ENCODE measurements at places on chromosomes 12 and 14.

DNA sequence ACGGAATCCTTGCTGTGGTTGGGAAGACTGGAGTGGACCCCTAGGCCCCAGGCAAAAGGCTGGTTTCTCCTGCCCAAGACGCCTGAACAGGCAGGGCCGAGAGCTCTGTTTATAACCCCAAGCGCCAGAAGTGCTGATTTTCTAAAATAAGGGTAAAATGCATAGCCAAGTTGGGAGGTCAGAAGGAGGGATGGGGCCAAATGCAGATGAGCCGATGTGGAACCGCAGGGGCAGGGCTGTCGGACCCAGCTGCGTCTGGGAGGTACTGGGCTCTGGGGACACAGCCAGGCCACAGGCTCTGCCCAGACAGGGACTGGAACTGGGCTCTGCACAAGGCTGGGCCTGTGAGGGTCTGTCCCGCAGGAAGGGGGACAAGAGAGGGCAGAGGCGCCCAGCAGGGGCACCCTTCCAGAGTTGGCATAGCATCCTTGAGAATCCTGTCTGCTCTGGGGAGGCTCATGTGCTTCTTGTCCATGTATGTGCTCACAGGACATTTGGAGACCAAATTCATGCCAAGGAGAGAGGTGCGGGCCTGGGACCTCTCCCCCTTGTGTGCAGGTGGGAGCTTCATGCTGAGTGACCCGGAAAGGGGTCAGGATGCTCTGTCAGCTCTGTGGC, 49.1 kb downstream of the JAG2 start:
- no peak for DNase-seq

DNA sequence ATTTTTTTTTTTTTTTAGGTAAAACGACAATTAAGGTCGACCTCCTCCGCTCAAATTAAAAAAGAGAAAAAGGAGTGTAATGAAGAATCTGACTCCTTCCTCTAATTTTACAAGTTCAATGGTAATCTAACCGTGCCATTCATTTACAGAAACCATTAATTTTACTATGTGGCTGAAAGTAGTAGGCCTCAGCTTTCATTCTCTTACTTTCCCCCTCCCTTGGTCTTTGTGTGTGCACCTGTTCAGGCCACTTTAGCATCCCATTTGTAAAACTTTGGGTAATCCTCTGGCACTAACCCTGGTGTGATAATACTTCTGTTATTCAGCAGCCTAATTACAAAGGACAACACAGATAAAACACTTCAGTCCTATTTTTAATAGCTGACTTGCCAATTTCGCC, 128.1 kb downstream of the ASCL1 start:
- no peak for DNase-seq

- no peak for DNase-seq
Observed at GRCh38 chr12:112304436-112304835, 77.8 kb downstream of the HECTD4 start.

DNA sequence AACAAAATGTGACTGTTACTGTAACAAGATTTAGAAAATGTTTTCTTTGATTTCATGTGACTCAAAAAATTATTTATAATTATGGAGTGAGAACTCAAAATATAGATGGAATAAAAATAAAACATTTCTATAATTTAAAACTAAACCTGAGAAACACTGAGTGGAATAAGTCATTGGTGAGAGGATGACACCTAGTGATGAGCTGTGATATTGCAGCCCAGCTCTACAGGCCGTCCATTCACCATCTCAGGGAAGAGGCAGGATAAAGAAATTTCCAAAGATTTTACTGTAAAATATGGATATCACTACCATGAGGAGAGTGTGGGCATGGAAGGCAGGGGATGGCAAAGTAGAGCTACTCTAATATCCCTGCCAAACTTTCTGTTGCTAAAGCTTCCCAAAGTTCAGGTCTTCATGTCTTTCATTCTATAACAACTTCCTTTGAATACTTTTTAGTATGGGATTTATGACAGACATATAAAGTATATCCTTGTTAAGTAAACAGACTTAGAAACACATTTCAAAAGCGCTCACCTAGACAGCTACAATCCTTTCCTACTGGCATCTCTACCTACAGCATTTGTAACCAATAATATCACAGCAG, 308.0 kb downstream of the ITPR2 start:
- peak; percentile 10 for DNase-seq

GRCh38 chr12:72747111-72747849, 475.1 kb downstream of the TRHDE start:
- no peak for DNase-seq

- peak; percentile 49 for DNase-seq
Observed at GRCh38 chr12:62210422-62210821, 49.8 kb upstream of the USP15 start.

GRCh38 chr12:89475203-89475990, 49.2 kb downstream of the GALNT4 start:
- no peak for DNase-seq

- DNase-seq: no peak
Observed at GRCh38 chr12:53378222-53378621, 1.8 kb upstream of the SP1 start.

DNA sequence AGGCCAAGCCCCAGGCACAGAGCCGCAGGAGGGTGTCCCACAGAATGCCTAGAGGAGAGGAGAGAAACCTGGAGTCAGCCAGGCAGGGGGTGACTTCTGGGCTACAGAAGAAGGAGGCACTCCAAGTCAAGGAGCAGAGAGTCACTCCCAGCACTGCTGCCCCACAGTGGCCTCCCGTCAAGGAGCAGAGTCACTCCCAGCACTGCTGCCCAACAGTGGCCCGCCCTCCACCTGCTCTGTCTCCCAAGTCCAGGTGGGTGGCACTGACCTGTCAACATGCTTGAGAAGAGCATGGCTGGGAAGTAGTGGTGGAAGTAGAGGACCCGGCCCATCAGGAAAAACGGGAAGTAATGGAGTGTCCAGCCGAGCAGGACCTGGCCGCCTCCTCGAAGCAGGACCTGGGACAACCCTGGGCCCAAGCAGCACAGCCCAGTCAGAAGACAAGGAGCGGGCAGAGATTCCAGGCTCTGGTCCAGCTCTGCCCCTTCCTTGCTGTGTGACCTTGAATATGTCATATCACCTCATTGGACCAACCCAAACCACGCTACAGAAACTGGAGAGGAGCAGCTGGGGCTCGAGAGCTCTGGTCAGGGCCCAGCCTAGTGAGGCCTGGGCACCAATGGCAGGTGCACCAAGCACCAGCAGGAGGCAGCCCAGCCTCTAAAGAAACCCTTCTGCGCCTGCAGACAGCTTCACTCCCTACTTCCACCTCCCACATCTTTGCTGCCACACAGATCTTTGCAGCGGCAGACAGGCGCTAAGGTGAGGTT, 7.6 kb upstream of the NGB start:
- no peak for DNase-seq

DNA sequence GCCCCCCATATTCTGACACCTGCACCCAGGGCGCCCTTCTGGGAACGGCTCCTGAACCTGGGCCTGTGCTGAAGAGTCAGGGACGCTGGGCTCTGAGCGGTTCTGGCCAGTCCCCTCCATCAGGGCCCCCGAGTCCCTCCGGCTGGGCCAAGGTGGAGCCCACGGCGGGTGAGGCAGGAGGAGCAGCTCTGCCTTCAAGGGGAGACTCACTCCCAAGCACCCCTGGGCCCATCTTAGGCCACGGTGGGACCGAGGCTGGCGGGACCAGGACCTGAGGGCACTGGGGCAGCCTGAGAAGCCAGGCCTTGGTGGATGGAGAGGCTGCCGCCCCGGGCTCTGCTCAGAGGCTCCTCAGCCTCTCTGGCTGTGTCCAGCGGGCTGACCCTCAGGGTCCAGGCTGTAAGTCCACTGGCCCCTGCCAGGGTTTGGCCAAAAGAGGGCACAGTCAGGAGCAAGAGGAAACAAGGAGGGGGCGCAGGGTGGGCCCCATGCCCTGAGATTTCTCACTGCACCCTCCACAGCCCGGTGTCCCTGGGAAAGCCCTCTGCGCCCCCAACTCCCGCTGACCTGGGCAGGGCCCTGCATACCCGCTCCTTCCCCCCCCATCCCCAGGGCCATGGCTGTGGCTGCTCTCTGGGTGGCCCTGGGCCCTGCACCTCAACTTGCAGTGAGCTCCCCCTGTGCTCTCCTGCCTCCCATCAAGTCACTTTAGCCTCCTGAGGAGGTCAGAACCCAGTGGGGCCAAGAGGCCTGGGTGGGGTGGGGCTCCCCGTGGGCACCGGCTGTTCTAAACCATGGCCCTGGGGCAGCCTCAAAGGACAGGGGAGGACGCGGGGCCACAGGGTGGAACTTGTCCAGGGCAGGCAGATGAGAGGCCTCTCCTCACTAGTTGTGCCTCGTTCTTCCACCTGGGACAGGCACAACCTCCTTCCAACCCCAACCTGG, 266.4 kb upstream of the SFSWAP start:
- DNase-seq: no peak

- DNase-seq: no peak
Observed at GRCh38 chr12:12796928-12797793, 11.7 kb downstream of the APOLD1 start.

- DNase-seq: no peak
Observed at GRCh38 chr12:113921430-113921829, 44.7 kb downstream of the RBM19 start.

DNA sequence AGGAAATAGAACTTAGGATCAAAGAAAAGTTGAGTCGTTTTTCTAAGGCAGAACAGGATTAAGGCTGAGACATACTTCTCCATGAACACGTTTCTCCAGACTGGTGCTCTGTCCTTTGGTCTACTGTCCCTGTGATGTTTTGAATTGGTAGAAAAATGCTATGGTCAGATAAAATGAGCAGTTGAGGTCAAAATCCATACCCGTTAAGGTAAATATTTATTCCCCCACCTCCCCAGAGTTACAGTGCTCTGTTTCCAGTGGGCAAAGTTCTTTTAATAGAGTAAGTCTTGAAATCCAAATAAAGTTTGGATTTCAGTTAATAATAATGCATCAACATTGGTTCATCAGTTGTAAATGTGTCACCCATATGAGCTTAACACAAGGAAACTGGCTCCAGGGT, 74.5 kb downstream of the PTHLH start:
- no peak for DNase-seq

- DNase-seq: no peak
Observed at GRCh38 chr12:19596434-19597166, 157.3 kb downstream of the AEBP2 start.

- DNase-seq: no peak
Observed at GRCh38 chr14:88910386-88910785, 85.9 kb downstream of the TTC8 start.

DNA sequence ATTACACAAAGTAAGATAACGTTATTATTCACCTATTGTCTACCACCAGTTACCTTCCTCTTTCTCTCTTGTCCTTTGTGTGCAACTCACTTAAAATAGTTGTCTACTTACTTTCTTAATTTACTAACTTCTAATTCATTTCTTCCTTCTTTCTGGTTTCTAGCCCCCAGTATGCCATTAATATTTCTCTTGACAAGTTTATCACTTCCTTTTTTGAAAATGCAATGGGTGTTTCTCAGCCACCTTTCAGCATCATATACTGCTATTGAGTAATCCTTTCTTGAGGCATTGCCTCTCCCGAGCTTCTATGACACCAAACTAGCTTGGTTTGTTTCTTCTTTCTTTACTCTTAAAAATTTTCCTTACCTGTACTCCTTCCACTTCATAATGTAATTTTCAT, 633.6 kb downstream of the TMTC2 start:
- DNase-seq: no peak

GRCh38 chr14:103121846-103122584, 1.2 kb upstream of the TNFAIP2 start:
- no peak for DNase-seq

DNA sequence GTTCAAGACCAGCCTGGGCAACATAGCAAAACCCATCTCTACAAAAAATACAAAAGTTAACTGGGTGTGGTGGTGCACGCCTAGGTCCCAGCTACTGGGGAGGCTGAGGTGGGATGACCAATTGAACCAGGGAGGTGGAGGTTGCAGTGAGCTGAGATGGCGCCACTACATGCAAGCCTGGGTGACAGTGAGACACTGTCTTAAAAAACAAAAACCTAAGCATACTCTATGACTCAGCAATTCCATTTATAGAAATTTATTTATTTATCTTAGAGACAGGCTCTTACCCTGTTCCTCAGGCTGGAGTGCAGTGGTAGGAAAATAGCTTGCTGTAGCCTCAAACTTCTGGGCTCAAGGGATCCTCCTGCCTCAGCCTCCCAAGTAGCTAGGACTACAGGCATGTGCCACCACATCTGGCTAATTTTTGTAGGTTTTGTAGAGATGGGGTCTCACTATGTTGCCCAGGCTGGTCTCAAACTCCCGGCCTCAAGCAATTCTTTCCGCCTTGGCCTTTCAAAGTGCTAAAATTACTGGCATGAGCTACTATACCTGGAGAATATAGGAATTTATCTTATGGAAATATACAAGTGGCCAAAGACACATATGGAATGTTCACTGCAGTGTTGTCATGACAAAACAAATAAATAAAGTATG, 43.3 kb downstream of the NCKAP5L start:
- no peak for DNase-seq

DNA sequence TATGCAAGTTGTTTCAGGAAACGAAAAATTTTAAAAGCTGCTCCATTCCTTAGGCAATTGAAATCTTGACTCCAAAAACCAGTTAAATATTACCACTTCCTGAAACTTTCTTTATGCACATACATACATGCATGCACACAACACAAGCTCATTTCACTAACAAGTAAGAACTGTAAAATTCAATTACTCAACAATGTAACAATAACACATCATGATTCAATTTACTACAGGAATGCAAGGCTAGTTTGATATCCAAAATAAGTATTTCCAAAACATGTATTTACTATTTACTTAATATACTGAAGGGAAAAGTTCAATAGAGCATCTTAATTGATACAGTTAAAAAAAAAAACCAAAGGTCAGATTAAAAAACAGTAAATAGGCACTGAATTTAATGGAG, 19.6 kb downstream of the NAP1L1 start:
- DNase-seq: no peak

DNA sequence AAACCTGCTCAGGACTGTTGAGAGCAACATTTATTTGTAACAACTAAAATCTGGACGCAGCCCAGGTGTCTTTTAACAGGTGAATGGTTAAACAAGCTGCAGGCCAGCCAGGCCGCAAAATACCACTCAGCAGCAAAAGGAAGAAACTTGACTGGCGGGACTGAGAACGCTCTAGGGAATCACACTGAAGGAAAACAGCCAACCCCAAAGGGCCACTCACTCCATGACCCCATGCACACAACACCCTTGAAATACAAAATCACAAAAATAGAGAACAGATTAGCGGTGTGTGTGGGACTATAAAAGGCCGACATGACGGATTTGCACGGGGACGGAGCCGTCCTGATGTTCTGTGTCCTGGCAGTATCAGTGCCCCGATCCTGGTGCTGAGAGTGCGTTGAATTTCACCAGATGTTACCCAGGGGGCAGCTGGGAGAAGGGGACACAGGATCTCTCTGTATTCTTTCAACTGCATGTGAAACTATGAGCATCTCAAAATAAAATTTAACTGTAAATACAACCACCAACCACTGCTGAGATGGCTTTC, 23.0 kb downstream of the VPS37B start:
- no peak for DNase-seq

DNA sequence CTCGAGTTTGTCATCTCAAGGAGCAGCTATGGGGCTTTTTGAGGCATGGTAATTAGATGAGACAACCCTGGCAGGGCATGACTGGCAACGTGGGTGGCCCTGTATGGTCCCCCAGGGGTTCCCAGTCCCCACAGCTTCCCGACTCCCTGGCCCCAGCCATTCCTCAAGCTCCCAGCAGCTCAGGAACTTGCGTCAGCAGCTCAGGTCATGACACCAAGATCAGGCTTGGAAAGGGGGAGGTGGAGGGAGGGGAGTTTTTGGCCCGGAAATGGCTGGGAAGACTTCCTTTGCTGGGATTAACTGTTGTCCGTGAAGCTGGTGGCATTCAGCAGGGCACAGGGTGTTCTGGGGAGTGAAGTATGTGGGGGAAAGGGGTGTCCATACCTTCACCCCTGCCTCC, 10.4 kb upstream of the NRIP2 start:
- DNase-seq: no peak

Measured in activated naive CD4-positive, alpha-beta T cell treated with anti-CD3 and anti-CD28 coated beads, Interleukin-2, amount 50 U/mL, for 16 hours (primary cell).